Gastroesophageal sphincter (tissue), 4 donors: ENCODE measurements at places on chromosomes 3 and 15. TPM values are rescaled to one million over a fixed set of nuclear protein-coding genes. Genes with fewer than 3 reads are reported as not detected.
A peak's percentile ranks its signal among the peaks of the same experiment; 100 is the strongest.

- ATAC-seq = no peak
Observed at GRCh38 chr3:47117807-47118364, 46.0 kb downstream of the SETD2 start.

- ATAC-seq = no peak
Observed at GRCh38 chr3:127121885-127122284, 71.0 kb upstream of the PRR23E start.

GRCh38 chr15:52406601-52407000 lies 111.0 kb upstream of the MYO5C start:
- ATAC-seq = no peak

GRCh38 chr15:63722204-63722808 lies 111.4 kb downstream of the HERC1 start:
- no peak for ATAC-seq

DNA sequence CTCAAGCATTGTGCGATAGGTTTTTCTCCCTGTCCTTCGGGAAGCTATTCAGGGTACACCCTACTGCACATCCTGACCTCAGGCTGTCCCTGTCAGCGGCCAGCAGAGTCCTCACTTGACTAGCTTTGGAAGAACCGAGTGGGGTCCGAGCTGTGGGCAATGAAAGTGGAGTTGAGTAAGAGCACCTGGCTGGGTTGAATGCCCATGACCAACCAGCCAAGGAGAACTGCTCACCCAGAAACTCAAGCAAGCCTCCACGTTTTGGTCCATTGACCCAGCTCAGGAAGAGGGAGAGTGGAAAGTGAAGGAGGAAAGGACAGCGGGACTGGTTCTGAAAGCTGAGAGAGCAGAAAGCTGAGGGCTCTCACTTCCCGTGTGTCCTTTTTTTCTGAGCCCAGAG lies 36.0 kb upstream of the HDGFL3 start:
- ATAC-seq = no peak

DNA sequence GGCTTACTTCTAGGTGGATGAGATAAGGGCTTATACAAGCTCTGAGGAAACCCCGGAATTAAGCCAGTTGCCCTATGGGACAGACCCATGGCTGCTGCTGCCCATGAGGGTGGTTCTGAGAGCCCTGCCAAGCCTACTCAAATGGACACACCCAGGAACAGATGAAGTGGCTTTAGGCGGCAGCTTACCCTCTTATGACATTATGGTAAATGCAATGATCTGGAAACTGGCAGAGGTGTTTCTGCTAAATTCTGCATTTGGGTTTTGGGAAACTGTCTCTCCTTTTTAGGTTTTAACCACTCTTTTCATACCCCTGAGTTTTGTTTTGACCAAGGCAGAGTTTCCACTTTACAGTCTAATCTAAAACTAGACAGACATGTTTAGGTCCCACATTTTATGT lies 9.0 kb upstream of the ZBED2 start:
- ATAC-seq = no peak

GRCh38 chr3:76410762-76411281 lies 625.5 kb upstream of the ZNF717 start:
- no peak for ATAC-seq

- no peak for ATAC-seq
Observed at GRCh38 chr15:65006876-65007275, 17.2 kb upstream of the SPG21 start.

GRCh38 chr3:118884748-118885206 lies 149.9 kb downstream of the IGSF11 start:
- ATAC-seq = peak; percentile 70

- ATAC-seq = no peak
Observed at GRCh38 chr3:8629151-8630021, 15.2 kb downstream of the SSUH2 start.

DNA sequence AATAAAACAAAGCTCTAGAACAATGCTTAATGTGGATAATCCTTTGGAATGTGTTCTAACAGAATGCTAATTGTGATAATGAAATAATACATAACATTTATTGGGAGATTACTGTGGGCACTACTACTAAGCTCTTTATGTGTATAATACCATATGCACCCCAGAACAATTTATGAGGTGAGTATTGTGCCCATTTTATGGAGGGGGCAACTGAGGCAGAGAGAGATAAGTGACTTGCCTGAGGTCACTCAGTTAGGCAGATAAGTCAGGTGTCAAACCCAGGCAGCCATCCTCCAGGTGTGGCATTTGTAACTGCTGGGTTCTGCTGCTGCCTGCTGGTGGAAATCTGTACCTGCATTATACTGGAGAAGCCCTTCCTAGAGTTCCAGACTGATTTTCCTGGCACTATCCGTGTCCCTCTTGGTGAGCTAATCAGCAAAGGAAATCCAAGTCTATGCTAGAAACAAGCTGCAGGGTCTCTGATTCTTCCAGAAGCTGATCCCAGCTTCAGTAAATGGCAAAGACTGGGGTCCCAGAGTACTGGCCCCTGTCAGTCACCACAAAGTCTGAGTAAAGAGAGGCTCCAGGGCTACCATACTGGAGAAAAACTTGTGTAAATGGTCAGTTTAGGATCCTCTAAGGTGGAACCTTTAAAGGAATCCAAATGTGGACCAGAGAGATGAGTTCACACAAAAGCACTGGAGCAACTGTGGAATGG lies 22.6 kb upstream of the RBP1 start:
- ATAC-seq = no peak

GRCh38 chr3:53809764-53810400 lies 36.3 kb downstream of the CHDH start:
- no peak for ATAC-seq

GRCh38 chr15:56484287-56484686 lies 19.4 kb upstream of the MNS1 start:
- no peak for ATAC-seq

DNA sequence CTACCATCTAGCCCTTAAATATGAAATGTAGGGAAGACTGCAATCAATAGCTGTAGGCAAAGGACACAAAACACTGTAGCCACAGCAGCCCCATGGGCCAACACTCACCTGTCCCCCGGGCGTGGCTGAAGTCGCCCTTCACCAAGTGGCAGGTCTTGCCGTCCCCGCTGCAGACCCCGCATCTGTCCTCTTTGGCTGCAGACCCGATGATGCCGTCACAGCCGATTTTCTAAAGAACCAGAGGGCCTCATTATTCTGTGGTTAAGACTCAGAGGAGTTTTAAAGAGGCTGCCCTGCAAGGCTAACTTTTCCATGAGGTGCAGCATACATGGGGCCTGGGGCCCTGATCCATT lies 245.6 kb downstream of the ADAMTS17 start:
- ATAC-seq = no peak

DNA sequence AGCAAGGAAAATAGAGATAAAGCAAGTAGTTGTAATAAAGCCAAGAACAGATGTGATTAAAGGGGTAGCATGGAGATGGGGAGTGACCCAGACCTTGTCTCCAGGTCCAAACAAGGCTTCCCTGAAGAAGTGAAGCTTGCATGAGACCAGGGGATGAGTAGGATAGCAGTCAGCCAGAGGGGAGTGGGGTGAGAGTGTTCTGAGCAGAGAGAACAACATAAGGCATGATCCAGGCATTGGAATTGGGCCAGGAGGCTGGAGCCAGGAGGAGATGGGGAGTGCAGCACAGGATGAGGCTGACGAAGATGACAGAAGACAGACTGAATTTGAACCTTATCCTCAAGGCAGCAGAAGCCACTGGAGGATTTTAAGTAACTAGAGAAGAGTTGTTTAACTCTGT lies 7.2 kb downstream of the TMOD2 start:
- peak; percentile 51 for ATAC-seq

DNA sequence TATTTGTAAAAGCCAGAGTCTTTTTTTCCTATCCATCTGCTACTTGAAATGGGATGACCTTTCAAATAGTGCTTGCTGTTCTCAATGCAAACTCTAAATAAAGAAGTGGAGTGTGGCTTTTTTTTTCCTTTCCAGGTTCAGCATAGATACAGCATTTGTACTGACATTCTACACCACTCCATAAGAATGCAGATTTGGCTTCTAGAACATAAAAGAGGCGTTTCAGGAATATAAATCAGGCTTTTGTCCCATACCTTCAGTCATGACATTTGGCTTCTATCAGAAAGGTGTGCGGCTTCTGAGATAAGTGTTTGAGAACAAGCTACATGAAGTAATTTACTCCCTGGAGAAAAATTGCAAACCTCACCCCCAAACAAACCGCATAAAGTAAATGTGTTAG lies 553.1 kb downstream of the FHIT start:
- no peak for ATAC-seq

DNA sequence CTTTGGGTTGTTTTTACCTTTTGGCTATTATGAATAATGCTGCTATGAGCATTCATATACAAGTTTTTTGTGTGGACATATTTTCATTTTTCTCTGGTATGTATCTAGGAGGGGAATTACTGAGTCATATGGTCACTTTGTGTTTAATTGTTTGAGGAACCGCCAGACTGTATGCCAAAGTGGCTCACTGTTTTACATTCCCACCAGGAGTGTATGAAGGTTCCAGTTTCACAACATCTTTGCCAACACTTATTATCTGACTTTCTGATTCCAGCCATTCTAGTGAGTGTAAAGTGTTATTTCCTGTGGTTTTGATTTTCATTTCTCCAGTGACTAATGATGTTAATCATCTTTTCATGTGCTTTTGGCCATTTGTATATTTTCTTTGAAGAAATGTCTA lies 51.8 kb downstream of the CMTM7 start:
- no peak for ATAC-seq

DNA sequence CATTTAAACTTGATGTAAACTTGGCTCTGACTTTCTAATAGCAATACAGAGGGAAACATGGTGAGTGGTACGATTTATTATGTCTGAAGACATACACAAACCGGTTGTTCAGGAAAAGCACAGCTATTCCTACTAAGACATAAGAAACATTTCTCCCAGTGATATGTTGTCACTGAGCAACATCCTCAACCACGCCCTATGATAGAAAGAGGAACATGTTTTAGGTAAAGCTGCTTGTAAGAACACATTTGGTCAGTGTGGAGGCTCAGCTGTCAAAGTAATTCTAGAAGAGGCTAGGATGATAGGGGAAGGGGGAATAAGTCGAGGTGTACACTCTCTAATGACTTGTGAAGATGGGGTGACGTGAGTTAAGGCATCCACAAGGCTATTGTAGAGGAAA lies 42.7 kb upstream of the B3GNT5 start:
- no peak for ATAC-seq

GRCh38 chr3:160583451-160583850 lies 18.1 kb upstream of the KPNA4 start:
- ATAC-seq = no peak

The SPTBN5 gene
- total RNA-seq = 0.15 TPM

The RCCD1 gene
- 11.1 TPM for total RNA-seq

The CCR1 gene
- 5.1 TPM for total RNA-seq

The CADPS gene
- 14.4 TPM for total RNA-seq

The RPP25 gene
- total RNA-seq = 1.6 TPM

The BCL2A1 gene
- total RNA-seq = not detected
